ENCODE measurements at places on chromosomes 3 and 15.

GRCh38 chr15:96270581-96271172, 59.8 kb upstream of the NR2F2 start:
- DNase-seq = no peak

GRCh38 chr3:56869157-56869889, 67.6 kb upstream of the ARHGEF3 start:
- no peak for DNase-seq

GRCh38 chr15:90037961-90038631, 37.0 kb downstream of the ZNF710 start:
- DNase-seq = peak; percentile 20

DNA sequence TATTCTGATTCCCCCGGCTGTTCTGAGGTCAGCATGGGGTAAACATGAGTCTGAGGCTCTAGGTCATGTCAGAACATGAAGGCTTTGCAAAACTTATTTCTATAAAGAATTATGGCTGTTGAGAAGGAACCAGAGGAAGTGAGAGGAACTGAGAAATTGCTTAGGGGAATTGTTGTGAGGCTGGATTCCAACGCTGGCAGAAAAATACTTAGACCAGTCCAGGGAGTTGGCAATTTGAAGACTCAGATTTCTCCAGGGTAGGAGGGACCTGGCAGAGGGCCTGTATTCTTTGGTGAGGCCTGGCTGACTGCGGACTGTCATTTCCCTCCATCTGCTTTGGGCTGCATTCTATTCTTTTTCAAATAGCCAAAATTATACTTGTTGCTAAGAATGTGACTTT, 155.5 kb downstream of the PLD1 start:
- DNase-seq = peak; percentile 65

DNA sequence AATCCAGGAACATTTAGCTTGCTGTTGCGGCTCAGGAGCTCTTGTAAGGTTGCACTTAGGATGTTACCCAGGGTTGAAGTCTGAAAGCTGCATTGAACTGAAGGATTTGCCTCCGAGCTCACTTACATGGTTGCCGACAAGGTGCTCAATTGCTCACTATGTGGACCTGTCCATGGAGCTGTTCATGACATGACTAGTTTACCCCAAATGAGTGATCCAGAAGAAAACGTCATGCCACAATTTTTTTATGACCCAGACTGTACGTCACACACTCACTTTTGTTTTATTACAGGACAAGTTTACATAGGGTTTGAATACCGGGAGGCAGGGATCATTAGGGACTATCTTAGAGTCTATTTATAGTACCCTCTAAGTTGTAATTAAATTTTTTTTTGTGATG, 21.0 kb upstream of the CLDN11 start:
- DNase-seq = no peak

GRCh38 chr3:149553781-149554451, 79.4 kb downstream of the TM4SF4 start:
- no peak for DNase-seq

DNA sequence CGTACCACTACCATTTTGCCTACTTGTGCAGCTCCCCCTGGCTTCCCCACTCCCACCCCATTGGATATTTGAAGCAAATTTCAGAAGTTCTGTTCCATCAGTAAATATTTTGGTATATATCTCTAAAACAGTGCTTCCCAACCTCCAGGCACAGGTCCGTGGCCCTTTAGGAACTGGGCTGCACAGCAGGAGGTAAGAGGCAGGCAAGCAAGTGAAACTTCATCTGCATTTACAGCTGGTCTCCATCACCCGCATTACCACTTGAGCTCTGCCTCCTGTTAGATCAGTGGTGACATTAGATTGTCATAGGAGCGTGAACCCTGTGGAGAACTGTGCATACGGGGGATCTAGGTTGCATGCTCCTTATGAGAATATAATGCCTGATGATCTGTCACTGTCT, 97.2 kb upstream of the LRRFIP2 start:
- DNase-seq = no peak

DNA sequence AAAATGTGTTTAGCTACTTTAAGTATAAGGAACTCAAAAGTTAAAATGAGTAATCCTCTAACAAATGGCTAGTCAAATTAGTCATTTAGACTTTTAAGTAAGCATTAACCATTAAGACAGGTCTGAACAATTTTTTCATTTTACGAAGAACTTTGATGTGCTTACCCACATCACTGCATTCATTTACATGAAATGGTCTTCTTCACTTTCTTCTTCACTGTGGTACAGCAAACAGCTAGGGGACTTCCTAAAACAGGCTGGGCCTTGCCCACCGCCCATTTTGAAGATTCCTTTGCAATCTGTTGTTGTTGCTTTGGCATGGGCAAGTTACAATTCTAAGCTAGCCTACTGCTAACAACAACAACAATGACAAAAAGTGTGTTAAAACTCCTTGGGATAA, 67.4 kb downstream of the CBLB start:
- no peak for DNase-seq

GRCh38 chr3:53065841-53066480, 20.1 kb upstream of the SFMBT1 start:
- DNase-seq = no peak

DNA sequence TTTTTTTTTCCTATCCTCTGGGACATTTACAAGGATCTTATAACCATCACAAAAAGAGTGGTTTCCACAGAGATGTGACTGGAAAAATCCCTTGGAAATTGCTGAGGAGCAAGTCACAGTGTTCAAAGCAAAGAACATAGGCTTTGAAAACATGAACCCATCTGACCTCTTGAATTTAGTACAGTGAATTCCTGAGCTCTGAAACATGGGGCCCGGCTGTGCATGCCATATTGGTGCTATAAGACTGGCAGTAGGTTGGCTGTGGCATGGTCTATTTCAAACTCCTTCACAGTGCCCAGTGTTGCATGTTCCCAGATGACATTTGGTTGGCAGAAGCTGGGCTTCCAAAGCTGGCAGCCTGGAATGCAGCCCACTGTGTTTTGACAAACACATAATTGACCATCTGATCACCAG, 202.2 kb downstream of the TIGIT start:
- DNase-seq = no peak

GRCh38 chr3:170368921-170369320, 11.4 kb downstream of the SKIL start:
- DNase-seq = no peak

GRCh38 chr15:34663101-34663500, 79.7 kb upstream of the GOLGA8B start:
- DNase-seq = no peak

DNA sequence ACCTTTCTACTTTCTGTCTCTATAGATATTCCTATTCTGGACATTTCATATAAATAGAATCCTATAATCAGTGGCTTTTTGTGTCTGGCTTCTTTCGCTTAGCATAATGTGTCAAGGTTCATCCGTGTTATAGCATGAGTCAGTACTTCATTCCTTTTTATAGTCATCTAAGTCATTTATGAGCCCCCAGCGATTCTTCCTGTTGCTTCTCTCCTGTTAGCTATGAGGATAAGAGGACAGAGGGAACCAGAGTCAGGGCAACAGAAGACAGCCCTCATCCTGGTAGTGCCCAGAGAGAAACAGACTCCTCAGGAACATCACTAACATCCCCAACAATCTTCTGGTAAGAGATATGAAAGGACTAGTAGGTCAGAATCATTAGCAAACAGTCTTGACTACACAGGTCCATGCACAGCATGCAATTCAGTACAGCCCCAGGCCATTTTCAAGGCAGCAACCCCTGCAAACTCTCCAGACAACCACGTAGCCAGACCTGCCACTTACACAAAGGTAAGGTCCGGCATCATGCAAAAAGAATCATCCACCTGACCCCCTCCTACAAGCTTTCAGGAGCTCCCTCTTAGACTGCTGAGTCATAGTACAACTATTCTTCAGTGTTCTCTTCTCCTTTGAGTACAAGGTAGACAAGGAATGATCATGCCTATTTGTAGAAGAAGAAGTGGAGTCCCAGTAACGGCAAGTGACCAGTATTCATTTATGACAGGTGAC, 91.5 kb downstream of the MYLK start:
- DNase-seq = no peak

- no peak for DNase-seq
Observed at GRCh38 chr15:70699890-70700289, 63.5 kb downstream of the UACA start.

DNA sequence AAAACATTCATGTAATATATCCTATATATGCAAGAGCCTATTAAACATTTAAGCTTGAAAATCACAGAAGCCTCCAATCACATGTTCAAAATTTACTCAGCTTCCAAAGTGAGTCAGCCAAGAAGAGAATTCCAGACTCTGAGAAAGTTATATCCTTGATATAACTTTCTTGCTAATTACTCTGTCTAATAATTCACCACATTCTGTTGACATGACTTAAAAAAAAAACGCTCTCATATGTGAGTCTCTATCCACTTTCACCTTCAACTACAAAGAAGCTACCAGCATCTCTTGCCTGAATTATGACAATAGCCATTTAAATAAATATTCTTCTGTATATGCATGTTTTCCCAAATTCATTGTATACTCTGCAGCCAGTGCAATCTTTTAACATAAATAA, 1116.3 kb upstream of the CADM2 start:
- DNase-seq = no peak

DNA sequence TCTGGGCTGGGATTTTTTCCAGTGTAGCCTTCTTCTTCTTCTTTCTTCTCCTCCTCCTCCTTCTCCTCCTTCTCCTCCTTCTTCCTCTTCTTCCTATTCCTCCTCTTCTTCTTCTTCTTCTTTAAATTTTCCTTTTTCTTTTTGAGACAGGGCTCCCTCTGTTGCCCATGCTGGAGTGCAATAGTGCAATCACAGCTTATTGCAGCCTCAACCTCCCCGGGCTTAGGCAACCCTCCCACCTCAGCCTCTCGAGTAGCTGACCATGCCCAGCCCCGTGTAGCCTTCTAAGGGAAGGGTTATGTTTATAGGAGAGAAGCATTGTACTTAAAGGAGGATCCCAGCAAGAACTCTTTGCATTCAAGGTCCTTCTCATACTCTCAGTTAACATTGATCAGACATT, 24.0 kb upstream of the MYO1E start:
- DNase-seq = no peak

DNA sequence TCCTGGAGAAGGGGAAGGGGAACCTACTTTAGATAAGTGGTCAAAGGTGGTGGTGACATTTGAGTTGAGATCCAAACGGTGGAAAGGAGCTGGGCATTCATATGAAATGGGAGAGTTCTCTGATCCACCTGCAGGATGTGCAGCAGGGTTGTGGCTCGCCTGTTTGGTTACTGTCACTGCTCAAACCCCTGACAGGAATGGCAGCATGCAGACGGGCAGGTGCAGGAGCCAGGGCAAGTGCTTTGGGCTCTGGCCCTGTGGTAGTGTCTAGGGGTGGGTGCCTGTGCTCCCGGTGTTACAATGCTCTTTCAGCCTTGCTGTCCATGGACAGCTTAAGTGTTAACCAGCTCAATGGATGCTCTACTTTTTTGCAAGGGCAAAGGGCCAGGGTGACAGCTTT, 18.5 kb downstream of the PAQR9 start:
- no peak for DNase-seq

- DNase-seq = no peak
Observed at GRCh38 chr3:159007331-159007730, 205.5 kb downstream of the MFSD1 start.

GRCh38 chr3:61562721-61563312, 1.4 kb downstream of the PTPRG start:
- DNase-seq = peak; percentile 62

DNA sequence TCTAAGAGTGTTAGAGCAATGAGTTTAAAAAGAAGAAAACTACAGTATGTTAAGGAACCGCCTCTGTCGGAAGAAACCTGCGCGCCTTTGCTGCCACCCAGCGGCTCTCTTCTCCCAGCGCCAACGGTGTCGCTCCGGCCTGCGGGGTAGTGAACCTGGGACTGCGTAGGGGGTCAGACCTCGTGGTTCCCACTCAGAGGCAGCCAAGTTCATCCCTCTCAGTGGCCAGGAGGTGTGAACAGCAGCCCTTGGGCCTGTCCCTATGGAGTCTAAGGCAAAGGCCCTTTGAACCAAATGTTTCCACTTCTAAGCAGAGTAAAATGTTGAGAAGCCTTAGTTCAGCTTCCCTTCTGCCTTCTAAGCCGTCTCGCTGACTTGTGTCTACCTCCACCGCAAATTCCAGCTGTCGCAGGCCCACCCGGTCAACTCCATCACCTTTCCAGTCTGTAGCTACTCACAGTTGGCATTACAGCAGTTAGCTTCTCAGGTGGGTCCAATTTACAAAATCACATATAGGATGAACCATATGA, 980 bp upstream of the RAB27A start:
- peak; percentile 85 for DNase-seq

DNA sequence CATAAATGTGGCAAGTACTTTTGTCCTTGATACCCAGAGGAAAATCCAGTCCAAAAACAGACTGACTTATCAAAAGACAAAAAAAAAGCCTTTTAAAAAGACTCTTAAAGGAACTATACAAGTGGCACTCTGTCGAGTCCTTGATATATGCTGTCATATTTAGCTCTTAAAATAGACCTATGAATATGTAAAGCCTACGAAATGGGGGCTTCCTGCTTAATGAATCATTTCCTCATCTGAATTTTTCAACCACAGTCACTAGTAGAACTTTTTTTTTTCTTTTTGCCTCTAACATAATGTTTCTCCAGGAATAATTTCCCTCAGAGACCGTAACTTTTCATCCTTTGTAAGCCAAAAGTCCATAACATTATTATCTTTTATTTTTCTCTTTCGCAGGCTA, 95.8 kb downstream of the P3H2 start:
- no peak for DNase-seq

- DNase-seq = peak; percentile 81
Observed at GRCh38 chr15:53197426-53197839, 407.3 kb upstream of the ONECUT1 start.

Data from right lobe of liver (tissue), 6 donors.